Hematopoietic multipotent progenitor cell treated with erythropoietin and hydrocortisone succinate and interleukin-3 and kit ligand, for 15 days (in vitro differentiated cells): ENCODE measurements at places on chromosomes 16 and 17.

DNA sequence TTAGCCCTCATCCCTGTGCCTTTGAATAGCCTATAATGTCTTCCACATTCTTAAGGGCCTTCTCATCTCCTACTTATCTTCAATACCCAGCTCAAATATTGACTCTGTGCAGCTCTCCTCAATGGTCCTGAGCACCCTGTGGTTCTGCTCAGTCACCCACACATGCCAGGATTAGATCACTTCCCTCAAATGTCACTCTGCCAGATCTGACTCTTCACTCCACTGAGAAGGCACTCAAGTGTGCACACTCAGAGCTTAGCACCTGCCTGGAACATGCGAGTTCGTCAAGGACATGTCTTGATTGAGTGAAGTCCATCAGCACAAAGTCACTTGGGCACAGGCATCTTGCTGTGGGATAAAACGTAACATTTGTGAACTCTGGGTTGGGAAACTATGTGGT is 404.8 kb downstream of the CDH13 start:
- no peak for DNase-seq

- no peak for DNase-seq
Measured at GRCh38 chr17:39062846-39063680, 88.4 kb downstream of the PLXDC1 start.

DNA sequence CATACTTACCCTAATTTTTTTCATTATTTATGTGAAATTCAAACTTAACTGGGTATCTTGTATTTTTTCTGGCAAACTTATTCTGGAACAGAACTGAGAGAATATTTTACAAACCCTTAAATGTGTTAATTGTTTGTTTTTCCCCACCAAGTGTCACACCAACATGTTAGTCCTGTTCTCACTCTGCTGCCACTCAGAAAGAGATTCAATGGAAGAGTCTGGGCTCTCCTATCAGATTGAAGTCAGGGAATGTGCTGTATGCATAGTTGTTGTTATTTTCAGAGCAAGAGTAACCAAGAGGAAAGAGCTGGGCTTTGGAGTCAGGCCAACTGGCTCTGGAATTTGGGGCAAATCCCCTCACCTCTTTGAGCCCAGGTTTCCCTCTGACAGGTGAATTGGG is 43.2 kb downstream of the SLC6A2 start:
- DNase-seq = no peak

DNA sequence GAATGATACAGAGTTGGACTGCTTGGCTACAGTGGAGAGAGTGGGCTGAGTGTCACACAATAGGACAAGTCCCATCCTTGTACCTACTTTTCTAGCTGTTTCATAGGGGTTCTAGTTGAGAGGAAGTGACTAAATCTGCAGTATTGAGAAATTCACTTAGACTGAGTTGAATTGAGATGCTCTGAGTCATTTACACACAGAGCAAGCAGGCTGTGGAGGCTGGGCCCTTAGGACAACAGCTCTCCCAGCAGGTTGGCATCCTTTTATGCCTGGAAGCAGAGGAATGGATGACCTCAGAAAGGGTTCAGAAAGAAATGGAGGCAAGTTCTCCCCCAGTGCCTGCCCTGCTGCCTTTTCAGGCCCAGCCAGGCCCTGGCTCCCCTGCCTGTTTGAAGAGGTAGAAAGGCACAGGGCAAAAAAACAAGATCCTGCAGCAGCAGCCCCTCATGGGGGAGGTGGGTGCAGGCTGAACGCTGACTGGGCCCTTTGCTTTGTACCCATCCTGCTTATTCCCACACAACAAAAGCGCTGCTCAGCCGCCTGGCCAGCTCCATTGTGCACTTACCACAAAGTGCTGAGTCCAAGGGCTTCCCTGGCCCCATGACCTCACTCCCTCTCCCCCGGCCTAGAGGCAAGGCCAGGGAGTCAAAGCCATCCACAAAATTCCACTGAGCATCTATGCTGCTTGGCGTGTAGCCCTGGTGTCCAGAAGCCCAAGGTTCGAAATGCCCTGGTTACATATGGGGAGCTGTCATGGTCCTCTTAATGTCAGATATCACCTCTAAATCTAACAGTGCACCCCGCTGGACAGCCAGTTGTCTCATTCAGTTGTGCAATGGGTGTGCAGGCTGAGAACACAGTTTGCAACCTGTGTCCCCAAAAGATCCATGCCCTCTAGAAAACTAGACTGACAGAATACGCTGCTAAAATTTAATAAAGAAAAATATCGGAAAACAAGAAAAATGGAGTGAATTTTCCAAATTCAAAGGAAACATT is 5.4 kb upstream of the CRYBA1 start:
- no peak for DNase-seq

- no peak for DNase-seq
Measured at GRCh38 chr16:66408163-66409048, 18.7 kb upstream of the BEAN1 start.

GRCh38 chr16:339680-340079 is 12.8 kb downstream of the AXIN1 start:
- DNase-seq = no peak

DNA sequence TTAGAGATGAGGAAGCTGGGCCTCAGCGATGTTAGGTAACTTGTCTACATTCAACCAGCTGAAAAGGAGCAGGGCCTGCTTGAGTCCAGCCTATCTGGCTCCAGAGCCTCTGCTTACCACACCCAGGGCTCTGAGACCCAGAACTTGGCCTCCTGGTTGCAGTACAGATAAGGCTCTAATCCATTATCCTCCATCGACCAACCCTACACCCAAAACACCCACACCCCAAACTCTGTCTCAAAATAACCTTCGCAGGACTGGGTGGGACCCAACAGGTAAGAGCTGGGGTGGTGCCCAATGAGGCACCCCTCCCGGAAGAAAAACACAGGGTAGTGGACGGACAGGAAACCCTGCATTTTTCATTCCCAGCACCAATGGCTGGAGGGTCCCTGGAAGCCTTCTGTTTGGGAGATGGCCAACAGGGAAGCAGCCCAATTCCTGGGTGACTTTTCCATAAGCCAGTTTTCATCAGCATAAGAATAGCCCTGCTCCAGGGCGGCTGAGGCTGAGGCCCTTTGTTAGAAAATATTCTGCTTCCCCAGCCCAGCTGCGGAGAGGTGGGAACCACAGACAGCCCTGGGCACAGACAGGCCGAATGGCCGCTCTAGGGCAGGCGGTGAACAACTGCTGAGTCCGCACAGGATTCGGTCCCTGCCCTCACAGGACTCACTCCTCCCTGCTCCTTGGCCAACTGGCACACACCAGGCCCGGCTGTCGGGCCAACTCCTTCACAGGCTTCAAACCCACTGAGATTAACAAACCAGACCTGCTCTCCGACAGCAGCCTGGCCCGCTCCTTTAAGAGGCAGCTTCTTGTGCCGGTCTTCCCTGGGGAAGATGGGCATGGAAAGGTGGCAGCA is 9.8 kb downstream of the SMIM5 start:
- peak; percentile 87 for DNase-seq

DNA sequence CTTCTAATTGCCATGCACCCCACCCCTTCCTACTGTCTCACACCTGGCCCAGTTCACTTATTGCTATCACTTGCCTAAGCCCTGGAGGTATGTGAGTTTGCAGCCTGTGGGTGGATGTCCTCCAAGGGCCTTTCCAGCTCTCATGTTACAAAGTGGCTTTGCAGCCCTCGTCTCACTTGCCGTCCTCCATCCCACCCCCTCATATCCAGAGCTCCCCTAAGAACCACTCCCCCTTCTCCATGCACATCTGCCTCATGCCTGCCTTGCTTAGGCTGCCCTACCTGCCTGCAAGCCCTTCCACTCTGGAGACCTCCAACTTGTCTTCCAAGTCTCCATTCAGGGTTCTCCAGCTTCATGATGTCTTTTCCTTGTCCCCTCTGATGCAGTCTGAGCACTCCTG is 119.4 kb upstream of the NLRP1 start:
- no peak for DNase-seq

DNA sequence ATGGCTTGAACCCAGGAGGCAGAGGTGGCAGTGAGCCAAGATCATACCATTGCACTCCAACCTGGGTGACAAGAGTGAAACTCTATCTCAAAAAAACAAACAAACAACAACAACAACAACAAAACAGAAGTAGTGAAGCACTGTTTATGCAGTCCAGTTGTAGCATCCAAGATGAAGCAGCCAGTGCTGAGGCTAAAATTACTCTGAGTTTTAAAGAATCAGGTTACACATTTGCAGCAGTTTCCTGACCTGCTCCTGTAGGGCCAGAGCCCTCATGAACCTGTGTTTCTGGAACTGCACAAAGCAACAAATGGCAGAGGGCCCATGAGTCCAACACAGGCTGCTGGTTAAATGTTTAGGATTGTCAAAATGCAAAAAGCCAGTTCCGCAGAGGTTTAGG is 499.5 kb upstream of the PSMD7 start:
- DNase-seq = no peak

GRCh38 chr17:20935740-20936139 is 107.1 kb downstream of the USP22 start:
- no peak for DNase-seq

GRCh38 chr16:86521236-86522197 is 11.2 kb downstream of the FOXF1 start:
- DNase-seq = no peak

GRCh38 chr16:85777583-85778310 is 21.6 kb downstream of the EMC8 start:
- DNase-seq = no peak

- DNase-seq = no peak
Measured at GRCh38 chr17:62592341-62593099, 35.0 kb upstream of the MRC2 start.

DNA sequence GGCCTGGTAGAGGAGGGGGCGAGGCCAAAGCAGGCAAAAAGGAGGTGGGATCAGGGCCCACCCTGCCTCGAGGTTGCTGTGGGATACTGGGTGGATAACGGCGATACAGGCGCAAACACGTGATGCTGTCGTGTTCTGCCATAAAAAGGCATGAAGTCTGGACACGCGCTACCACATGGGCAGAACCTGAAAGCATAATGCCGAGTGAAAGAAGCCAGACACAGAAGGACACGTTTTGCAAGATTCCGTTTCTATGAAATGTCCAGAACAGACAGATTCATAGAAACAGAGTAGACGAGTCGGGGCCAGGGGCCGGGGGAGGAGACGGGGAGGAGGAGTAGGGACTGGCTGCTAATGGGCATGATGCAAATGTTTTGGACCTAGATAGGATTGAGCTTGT is 43.5 kb downstream of the ZDHHC7 start:
- DNase-seq = no peak

DNA sequence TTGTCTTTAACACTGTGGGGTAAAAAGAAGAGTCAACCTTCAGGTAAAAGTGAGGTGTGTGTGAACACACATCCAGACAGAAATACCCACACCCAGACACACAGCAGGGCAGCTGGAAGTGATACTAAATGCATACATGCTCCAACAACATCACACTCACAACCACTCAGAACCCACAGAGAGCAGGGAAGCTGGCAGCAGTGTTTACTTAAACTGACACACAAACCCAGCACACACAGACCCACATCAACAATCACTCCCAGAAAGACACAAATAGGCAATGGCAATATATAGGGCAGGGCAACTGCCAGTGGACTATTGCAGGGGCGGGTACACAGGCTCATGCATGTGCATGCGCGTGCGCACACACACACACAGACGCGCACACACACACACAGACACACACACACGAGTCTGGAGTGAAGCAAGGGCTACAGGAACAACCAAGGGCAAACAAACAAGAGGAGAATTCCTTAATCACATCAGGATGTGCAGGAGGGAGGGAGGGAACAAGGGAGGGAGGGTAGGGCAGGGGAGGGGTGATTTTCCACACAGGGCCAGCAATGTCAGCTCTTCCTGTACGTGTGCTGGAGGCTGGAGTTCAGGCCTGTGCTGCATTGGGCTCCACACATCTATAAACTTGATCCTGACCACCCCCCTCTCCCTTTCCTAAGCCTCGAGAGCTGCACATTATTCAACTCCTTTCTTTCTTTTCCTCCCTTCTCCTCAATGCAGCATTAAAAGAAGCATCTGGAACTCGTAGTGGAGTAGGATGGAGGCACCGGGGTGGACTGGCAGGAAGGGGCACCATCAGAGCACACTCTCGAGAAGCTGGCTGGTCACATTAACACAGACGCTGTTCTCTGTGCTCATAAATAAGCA is 30.1 kb downstream of the HIC1 start:
- DNase-seq = no peak

DNA sequence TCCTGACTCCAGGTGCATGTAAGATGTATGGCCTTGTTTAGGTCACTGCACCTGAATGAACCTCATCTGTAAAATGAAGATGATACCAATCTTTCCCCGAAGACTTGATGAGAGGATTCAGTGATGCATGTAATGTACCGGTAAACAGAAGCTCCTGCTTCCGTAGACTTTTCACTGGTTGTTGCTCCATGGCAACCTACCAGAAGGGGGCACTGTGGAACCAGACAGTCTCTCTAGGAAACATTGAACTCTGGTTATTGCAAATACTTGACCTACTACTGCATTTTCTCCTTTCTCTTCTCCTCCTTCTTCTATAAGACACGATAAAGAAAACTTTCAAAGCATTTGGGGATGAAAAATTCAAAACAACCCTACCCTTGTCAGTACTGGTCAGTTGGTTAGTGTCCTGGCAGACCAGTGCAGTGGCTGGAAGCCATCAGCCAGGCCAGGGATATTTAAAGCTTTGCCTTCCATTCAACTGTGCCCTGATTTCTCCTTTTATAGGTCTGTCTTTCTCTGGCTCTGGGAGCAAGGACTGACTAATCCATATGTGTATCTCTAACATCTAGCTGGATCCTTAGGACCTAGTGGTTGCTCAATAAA is 667.4 kb upstream of the SALL1 start:
- DNase-seq = peak; percentile 4

GRCh38 chr16:84868829-84869472 is 49.2 kb downstream of the CRISPLD2 start:
- no peak for DNase-seq

DNA sequence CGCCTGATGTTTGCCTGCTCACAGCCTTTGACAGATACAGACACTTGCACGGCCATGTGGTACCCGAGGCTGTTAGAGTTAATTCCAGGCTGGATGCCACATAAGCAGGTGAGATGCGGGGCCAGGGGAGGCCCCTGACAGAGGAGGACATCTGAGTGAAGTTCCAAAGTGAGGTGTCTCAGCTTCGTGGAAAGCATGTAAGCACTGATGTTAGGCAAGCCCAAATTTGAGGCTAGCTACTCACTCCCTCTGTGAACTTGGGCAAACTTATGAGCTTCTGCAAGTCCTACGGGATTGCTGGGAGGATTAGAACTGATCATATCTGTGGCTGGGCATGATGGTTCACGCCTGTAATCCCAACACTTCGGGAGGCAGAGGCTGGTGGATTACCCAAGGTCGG is 39.3 kb upstream of the MARCHF10 start:
- DNase-seq = no peak

DNA sequence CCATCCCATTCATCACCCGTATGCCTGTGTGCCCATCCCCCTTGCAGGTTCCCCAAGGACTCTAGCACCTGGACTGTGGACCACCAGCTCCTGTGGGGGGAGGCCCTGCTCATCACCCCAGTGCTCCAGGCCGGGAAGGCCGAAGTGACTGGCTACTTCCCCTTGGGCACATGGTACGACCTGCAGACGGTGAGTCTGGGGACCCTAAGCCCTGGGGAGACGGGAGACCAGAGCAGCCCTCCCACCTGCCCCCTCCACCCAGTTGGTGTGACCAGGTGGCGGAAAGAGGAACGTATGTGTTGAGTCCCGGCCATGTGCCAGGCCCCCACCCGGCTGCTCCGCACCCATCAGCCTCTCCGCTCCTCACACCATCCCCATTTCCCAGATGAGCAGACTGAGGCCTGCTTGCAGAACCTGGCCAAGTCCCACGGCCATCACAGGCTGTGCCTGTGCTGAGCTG is 15.6 kb downstream of the GAA start:
- DNase-seq = no peak

- DNase-seq = no peak
Measured at GRCh38 chr16:24214992-24215391, 41.1 kb upstream of the CACNG3 start.
